ENCODE measurements at places on chromosomes 2 and 18. TPM values are rescaled to one million over a fixed set of nuclear protein-coding genes. Genes with fewer than 3 reads are reported as not detected.

- H3K4me3 ChIP-seq, result no peak overlapping the region
- no peak overlapping the region for H3K27ac ChIP-seq
- H3K36me3 ChIP-seq, result peaks cover 16% of the 10 kb centered on the region
Observed at GRCh38 chr2:127342101-127342500, 45.7 kb downstream of the MAP3K2 start.

DNA sequence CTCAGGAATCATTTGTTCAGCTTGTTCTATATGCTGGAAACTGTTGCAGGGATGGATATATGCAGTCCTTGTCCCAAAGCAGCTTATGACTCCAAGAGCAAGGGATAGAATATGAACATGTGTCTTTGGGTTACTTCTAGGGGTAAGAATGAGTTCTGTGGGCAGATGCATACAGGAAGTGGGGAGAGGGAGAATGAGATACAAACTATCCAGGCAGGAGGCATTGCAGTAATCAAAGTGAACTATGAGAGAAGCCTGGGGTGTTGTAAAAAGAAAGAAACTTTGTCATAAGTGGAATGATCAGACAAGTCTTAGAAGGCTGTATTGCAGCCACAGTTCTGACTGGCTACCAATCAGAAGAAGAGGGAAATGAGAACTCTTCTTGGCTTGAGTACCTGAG, 44.8 kb upstream of the RAB6D start:
- no peak overlapping the region for H3K27ac ChIP-seq
- peaks cover 31% of the 10 kb centered on the region for H3K27me3 ChIP-seq
- H3K4me3 ChIP-seq, result no peak overlapping the region
- H3K36me3 ChIP-seq, result no peaks in the 10 kb centered on the region

- no peak overlapping the region for H3K4me3 ChIP-seq
- no peaks in the 10 kb centered on the region for H3K36me3 ChIP-seq
- no peaks in the 10 kb centered on the region for H3K27me3 ChIP-seq
- H3K4me1 ChIP-seq, result peaks cover 3% of the 10 kb centered on the region
Observed at GRCh38 chr2:47269316-47270232, 114.5 kb upstream of the STPG4 start.

OSR1 gene
- not detected for total RNA-seq

KLHL41 gene
- 0.14 TPM for total RNA-seq

GRCh38 chr2:177673602-177674595, 281.3 kb downstream of the AGPS start:
- H3K36me3 ChIP-seq, result no peaks in the 10 kb centered on the region
- H3K27ac ChIP-seq, result no peak overlapping the region
- H3K4me1 ChIP-seq, result peaks cover 9% of the 10 kb centered on the region

DNA sequence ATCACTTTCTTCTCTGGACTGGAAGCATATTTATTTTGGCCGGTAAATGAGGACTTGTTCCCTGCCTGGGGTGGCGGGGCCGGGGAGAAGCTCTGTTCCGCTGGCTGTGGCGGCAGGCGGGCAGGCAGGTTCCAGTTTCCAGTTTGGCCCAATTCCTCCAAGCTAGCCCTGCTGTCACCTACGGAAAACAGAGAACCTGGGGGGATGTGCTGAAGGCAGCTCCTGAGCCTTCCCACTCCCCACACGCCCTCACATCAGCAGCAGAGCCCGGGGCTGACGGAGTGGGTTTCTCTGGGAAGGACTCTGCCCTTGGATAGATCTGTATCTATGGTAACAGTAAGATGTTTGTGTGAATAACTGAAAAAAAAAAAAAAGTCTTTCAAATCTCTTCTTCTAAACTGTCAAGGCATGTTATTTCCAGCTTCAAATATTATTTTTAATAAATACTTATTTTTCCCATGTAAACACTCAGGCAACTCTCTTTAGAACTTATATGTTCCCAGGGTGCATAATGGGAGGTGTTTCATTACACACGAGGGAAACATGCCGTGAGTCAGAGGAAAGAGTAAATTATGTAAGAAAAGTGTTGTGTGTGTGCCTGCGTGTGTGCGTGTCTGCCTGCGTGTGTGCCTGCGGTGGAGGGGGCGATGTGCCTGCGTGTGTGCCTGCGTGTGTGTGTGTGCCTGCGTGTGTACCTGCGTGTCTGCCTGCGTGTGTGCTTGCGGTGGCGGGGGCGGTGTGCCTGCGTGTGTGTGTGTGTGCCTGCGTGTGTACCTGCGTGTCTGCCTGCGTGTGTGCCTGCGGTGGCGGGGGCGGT, 116.1 kb upstream of the ZNF516 start:
- no peak for DNase-seq
- H3K4me1 ChIP-seq, result no peaks in the 10 kb centered on the region
- H3K4me3 ChIP-seq, result no peak overlapping the region
- no peak overlapping the region for H3K27ac ChIP-seq
- H3K27me3 ChIP-seq, result peaks cover 4% of the 10 kb centered on the region

DNA sequence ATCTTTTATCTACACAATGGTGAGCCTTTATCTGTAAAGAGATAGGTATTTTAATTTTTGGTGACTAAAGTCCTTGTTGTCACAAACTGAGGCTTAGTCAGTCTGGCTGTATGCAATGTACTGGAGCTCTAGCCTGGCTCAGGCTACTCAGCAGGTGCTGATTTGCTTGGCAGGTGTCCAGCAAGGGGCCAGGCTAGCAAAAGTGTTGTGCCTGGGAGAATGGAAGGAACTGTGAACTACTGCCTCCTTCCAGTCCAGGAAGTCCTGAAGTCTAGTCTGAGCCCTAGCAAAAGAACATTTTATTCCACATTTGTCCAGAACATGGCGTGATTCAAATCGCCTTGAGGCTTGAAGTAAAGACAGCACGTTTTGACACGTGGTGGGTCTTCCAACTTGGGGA, 260.5 kb downstream of the CCDC85A start:
- no peak overlapping the region for H3K4me3 ChIP-seq
- no peaks in the 10 kb centered on the region for H3K36me3 ChIP-seq
- no peaks in the 10 kb centered on the region for H3K4me1 ChIP-seq
- H3K27ac ChIP-seq, result no peak overlapping the region
- DNase-seq, result no peak
- no peaks in the 10 kb centered on the region for H3K27me3 ChIP-seq

- H3K27me3 ChIP-seq, result no peaks in the 10 kb centered on the region
- DNase-seq, result no peak
- no peak overlapping the region for H3K4me3 ChIP-seq
- no peaks in the 10 kb centered on the region for H3K36me3 ChIP-seq
- H3K4me1 ChIP-seq, result no peaks in the 10 kb centered on the region
- H3K27ac ChIP-seq, result no peak overlapping the region
Observed at GRCh38 chr2:72028996-72029395, 118.7 kb downstream of the CYP26B1 start.

DNA sequence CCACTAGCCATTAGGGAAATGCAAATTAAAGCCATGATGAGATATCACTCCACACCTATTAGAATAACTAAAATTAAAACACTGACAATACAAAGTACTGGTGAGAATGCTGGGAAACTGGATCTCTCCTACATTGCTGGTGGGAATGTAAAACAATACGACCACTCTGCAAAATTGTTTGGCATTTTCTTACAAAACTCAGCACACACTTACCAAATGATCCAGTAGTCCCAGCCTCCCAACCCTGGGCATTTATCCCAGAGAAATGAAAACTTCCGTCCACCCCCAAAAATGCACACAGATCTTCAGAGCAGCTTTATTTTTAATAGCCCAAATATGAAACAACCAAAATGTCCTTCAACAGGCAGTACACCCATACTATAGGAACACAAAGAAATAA, 8.9 kb upstream of the TMSB10 start:
- no peak for DNase-seq
- H3K4me3 ChIP-seq, result no peak overlapping the region
- no peak overlapping the region for H3K27ac ChIP-seq
- H3K27me3 ChIP-seq, result no peaks in the 10 kb centered on the region
- H3K36me3 ChIP-seq, result peaks cover 4% of the 10 kb centered on the region
- H3K4me1 ChIP-seq, result peaks cover 58% of the 10 kb centered on the region

DNA sequence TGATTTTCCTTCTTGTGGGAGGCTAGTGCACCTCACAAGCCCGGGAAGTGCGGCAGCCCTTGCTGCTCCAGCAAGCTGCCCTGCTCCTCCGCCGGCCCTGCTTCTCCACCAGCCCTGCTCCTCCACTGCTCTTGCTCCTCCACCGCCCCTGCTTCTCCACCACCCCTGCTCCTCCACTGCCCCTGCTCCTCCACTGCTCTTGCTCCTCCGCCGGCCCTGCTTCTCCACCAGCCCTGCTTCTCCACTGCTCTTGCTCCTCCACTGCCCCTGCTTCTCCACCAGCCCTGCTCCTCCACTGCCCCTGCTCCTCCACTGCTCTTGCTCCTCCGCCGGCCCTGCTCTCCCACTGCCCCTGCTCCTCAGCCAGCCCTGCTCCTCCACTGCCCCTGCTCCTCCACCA, 95.6 kb downstream of the NDUFA10 start:
- DNase-seq, result no peak
- H3K36me3 ChIP-seq, result no peaks in the 10 kb centered on the region
- peaks cover 17% of the 10 kb centered on the region for H3K27me3 ChIP-seq
- H3K4me3 ChIP-seq, result no peak overlapping the region

Data from activated naive CD8-positive, alpha-beta T cell treated with anti-CD3 and anti-CD28 coated beads for 36 hours (primary cell).